Stimulated activated naive B cell treated with anti-CD40 and anti-IgM and Interleukin-4, amounts not matched to agents 10 μg/mL and 1 μg/mL and 100 μg/mL, for 72 hours (primary cell): ENCODE measurements at places on chromosomes 1 and 21.
A peak's percentile ranks its signal among the peaks of the same experiment; 100 is the strongest.

DNA sequence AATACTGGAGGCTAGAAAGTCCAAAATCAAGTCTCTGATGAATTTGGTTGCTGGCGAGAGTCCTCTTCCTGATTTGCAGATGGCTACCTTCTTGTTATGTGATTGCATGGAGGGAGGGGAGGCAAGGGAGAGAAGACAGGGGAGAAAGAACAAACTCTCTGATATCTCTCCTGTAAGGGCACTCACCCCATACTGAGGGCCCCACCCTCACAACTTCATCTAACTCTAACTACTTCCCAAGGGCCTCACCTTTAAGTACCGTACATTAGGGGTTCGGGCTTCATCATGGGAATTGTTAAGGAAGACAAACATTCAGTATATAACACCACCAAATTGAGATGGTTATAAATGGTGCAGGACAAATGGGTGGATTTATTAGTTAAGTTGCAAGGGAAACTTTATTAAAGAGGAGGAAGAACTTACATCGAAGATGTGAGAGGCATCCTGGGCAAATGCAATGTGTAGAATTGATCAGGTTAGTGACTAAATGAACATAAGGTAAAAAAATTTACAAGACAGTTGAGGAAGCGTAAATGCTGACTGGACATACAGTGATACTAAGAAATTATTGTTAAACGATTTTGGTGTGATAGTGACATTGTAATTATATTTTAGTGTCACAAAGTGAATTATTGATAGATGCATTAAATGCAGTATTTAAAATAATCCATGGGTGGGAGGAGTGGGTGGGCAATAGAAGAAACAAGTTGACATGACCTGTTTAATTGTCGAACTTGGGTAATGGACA, 10.6 kb downstream of the OR2B11 start:
- DNase-seq, result no peak

GRCh38 chr1:168371477-168371876, 90.8 kb downstream of the TBX19 start:
- DNase-seq, result no peak

- DNase-seq, result no peak
Measured at GRCh38 chr1:10339815-10340214, 59.0 kb upstream of the PGD start.

- no peak for DNase-seq
Measured at GRCh38 chr1:27374362-27375086, at the start of gene FCN3. TSS of gene FCN3 (minus strand) at chr1:27374824. CDS start at chr1:27374818, 6 bp downstream.

DNA sequence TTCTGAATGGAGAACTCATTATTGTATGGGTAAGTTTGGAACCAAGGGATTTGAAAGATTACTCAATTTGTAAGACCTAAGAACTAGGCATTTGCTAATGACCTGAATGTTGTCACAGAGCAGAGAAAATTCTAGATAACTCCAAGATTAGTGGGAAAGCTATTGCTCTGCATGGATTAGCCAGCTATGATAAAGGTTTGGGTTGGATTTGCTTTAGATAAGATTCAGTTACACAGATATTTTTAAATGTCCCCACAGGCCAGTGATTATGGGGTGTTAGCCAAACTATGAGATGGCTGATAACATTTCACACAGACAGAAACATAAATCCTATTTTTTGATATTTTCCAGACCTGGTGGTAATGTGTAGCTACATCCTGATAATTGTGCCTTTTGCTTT, 88.2 kb downstream of the NTPCR start:
- no peak for DNase-seq

GRCh38 chr1:171468120-171468750, 17.1 kb upstream of the PRRC2C start:
- DNase-seq, result no peak

GRCh38 chr1:27154991-27155781, at the start of gene SLC9A1:
TSS of gene SLC9A1 (minus strand) at chr1:27155125. CDS start at chr1:27154334, 791 bp downstream.
- DNase-seq, result peak; percentile 91

GRCh38 chr1:29761159-29761928, 525.0 kb downstream of the PTPRU start:
- DNase-seq, result no peak

DNA sequence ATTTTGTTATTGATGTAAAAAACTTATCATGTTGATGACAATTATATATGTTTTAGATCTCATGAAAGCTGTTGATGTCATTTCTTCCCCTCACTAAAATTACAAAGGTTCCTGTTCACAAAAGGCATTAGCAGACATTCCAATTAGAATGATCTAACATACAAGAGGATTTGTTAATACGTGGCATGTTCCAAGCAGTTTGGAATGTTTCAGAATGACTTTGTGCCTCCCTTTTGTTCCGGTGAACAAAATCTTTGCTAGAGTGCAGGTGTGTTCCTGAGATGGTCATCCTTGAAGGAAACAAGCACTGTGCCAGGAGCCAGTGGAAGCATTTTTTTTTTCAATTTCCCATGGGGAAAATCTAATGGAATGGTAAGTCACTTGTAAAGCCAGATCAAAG, 108.0 kb upstream of the KCTD3 start:
- no peak for DNase-seq

GRCh38 chr1:6198646-6199297, 623 bp downstream of the RPL22 start:
- no peak for DNase-seq

- DNase-seq, result no peak
Measured at GRCh38 chr1:62735491-62736171, 47.4 kb upstream of the DOCK7 start.

DNA sequence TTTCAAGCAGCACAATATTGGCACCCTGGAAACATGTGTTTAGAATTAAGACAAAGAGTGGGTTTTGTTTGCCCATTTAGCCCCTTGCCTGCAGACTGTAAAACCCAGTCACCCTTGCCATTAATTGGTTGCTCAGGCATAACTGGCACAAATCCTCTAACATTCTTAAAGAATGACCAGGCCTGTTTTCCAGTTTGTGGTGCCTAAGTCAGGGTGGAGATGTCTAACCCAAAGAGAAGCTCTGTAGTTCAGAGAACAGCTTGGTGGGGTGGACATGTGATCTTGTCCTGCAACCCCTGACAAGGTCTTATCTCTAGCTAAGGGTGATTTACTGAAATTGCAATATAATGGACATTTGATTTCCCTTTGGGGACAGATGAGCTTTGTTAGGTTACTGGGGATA, 8.8 kb upstream of the ANGPTL7 start:
- no peak for DNase-seq

GRCh38 chr1:219626865-219627264, 14.0 kb upstream of the ZC3H11B start:
- DNase-seq, result no peak

DNA sequence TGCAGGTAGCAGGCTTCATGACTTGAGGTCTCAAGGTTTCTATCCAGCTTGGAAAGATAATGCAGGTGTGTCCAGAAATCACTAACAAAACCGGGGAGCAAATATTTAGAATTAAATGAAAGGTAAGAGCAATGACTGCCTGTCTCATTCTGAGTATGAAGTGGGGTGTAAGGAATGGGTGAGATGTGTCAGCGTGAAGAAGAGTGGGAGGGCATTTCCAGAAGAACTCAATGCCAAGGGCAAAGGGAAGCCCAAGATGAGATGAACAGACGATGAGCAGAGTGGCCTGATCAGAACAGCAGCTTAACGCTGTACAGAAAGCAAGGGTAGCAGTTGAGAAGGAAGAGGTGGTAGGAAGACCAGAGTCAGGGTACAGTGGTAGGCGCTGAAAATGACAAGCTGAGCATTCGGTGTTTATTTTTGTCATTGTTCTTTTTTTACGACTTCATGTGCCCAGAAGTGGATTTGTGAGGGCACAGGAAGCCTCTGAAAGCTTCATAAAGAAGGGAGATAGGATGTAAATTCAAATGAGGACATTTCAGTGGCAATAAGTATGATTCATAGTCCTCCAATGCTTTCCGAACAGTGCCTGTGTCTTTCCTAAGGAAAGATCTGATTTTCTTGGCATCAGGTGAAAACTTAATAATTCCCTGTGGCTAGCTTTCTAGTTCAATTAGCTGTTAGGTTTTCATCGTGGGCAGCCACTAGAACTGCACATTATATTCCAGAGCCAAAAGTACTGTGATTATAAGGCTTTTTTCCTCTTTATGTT, 190.5 kb downstream of the APP start:
- no peak for DNase-seq

- DNase-seq, result no peak
Measured at GRCh38 chr1:7558041-7558461, 213.0 kb upstream of the VAMP3 start.

DNA sequence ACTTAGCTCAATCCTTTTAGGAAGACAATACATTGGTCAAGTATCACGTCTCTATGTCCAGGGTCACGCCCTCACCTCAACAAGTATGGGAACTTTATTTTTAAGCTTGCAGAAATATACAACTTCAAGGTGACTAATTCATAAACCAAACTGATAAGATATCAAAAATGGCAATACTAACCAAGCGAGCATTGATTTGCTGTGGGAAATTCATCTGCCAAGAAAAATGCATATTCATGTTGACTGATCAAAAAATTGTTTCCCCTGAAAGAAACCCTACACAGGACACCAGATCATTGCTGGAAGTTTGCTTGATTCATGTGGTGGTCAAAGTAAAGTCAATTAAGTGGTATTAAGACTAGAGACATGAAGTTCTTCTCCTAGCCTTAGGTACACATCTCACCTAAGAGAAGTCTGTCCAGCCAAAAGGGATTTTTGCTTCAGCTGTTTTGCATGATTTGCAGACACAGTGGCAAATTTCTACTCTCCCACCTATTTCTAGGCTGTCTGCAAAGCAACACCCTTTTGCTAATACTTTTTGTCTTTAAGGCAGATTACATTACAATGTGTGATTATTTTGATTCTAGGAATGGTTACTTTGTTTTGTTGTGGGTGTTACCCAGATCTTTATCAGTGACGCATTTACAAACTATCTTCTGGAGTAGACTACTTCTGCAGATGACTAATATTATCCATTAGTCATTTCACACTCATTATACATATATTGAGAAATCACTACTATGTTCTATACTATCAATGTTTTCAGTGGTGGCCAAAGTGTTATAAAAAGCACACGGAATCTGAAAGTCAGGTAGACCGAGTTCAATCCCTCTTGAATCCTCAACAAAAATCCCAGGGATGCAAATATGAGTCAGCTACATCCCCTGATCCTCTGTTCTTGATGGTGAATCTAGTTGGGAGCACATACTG, 12.4 kb downstream of the SAMSN1 start:
- no peak for DNase-seq

DNA sequence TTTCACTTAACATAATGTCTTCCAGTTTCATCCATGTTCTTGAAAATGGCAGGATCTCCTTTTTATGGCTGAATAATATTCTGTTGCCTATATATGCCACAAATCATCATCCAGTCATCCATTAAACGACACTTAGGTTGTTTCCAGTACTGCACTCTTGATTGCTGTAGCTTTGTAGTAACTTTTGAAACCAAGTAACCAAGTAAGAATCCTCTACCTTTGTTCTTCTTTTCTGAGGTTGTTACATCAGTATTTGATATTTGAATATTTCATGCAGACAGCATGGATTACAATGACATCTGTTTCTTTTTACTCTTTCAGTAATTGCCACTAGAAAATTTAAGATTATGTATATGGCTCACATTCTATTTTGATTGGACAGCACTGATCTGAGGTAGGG, 22.1 kb upstream of the PRDM2 start:
- DNase-seq, result no peak

GRCh38 chr21:43928222-43929125, 63.5 kb downstream of the AGPAT3 start:
- no peak for DNase-seq

DNA sequence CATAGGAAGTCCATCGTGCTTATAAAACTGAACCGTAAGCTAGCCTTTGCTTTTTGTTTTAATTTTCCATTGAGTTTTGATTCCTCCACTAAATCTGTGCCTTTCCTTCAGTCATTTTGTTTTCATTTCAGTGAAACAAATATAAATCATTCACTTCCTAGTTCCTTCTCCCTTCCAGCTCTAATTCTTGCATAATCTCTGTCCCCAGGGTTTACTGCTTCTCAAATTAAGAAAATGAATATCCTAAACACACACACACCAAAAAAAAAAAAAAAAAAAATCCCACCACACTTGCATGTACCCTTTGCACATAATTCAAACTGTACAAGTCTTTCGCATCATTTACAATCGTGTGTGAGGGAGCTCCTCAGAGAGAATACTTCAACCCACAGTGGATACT, 6.8 kb downstream of the KCNH1 start:
- no peak for DNase-seq

DNA sequence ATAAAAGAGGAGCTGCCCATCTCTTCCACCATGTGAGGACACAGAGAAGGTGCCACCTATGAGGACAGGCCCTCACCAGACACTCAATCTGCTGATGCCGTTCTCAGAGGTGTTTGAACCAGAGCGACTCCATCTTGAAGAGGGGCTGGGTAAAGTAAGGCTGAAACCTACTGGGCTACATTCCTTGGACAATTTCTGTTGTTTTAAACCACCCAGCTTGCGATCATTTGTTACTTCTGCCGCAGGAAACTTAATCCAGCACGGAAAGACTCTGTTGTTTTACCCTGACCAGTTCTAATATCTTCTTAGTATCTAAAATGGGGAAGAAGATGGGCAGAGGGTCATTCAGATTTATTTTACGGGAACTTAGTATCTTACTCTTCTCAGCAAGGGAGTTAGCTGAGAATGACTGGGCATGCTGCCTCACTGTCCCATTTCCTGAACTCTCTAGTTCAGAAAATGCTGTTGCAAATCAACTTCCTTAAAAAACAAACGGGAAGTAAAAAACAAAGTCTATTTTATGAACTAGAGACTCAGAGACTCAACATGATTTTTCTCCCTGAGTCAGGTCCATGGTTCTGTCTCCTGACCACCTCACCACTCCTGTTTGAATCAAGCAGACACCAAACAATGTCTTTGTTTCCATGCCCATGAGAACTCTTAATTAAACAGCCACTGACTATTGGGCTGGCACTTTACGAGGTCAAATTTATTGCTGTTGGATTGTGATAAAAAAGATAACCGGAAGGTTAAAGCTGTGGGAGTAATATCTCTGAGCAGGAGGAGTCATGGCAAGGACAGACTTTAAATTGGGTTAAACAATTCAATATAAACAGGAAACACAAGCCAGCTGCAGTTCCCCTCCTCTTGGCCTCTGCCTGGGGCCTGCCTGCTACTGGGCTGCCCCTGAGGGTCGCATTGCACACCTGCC, 23.8 kb upstream of the IFNAR1 start:
- no peak for DNase-seq

DNA sequence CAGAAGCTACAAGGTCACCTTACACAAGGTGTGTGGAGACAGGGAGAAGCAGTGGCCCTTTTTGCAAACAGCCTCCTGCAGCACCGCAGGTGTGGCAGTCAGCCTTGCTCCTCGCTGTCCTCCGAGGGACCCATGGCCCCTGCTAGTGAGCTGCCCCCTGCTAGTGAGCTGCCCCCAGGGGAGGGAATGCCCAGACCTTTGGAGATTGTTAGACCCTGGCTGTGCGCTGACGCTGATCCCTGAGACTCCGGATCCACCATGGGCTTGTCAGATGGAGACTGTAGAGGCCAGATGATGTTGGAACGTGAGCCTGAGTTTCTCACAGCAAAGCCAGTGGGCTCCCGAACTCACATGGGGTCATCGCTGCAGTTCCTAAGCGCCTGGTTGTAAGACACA, 172.2 kb downstream of the NPHP4 start:
- no peak for DNase-seq

DNA sequence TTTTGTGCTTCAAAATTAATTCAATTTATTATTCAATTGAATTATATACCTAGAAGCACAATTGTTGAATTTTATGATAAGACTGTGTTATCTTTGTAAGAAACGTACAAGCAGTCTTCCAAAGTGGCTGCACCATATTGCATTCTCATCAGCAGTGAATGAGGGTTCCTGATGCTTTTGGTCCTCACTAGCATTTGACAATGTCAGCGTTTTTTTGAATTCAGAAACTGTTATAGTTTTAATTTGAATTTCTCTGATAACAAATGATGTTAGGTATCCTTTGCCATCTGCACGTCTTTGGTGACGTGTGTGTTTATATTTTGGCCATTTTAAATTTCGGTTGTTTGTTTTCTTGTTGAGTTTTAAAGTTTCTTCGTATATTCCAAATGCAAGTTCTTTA, 553.0 kb upstream of the ZP4 start:
- no peak for DNase-seq
